ENCODE measurements at places on chromosomes 6 and 20. TPM values are rescaled to one million over a fixed set of nuclear protein-coding genes. Genes with fewer than 3 reads are reported as not detected.

HCK gene
- total RNA-seq = 6.6 TPM

ZSCAN9 gene
- 9.8 TPM for total RNA-seq

CLDN20 gene
- not detected for total RNA-seq

C6orf58 gene
- total RNA-seq = not detected

CPXM1 gene
- 0.98 TPM for total RNA-seq

TAF4 gene
- 17.4 TPM for total RNA-seq

SIRPB1 gene
- total RNA-seq = 1.0 TPM

NXT1 gene
- total RNA-seq = 12.4 TPM

AVP gene
- total RNA-seq = not detected

SNAP91 gene
- 0.45 TPM for total RNA-seq

AGPAT1 gene
- total RNA-seq = 44.1 TPM

TMEM14C gene
- 63.4 TPM for total RNA-seq

FOXA2 gene
- total RNA-seq = 29.1 TPM

CNKSR3 gene
- total RNA-seq = 31.5 TPM

VGLL2 gene
- total RNA-seq = not detected

GJA1 gene
- 8.2 TPM for total RNA-seq

FAM229B gene
- total RNA-seq = 4.9 TPM

TCP11 gene
- total RNA-seq = not detected

LINC00237 gene
- total RNA-seq = not detected

MYCT1 gene
- total RNA-seq = 4.8 TPM

NOTCH4 gene
- total RNA-seq = 3.7 TPM

SERPINB6 gene
- 285 TPM for total RNA-seq

ZSWIM3 gene
- 4.6 TPM for total RNA-seq

LHFPL5 gene
- total RNA-seq = not detected

GABRR1 gene
- not detected for total RNA-seq

MATN4 gene
- not detected for total RNA-seq

Data from colonic mucosa (tissue), 4 donors.